ENCODE measurements at places on chromosomes 5 and 9. TPM values are rescaled to one million over a fixed set of nuclear protein-coding genes. Genes with fewer than 3 reads are reported as not detected.
A peak's percentile ranks its signal among the peaks of the same experiment; 100 is the strongest.

DNA sequence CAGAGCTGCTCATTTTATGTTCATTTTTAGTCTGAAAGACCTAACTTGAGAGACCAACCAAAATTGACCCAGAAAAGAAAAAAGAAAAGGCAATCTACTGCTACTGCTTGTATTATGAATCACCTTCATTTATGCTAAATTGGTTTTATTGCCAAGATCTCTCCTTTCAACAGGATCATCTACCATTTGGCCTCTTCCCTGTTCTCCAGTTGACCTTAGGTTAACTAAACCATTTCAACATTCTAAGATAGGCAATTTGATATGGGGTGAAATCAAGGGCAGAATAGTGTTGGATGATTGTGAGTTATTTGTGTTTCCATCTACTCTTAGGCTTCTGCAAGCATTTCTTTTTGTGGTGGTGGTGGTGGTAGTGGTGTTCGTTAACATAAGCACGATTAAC lies 48.3 kb upstream of the POU4F3 start:
- peaks cover 41% of the 10 kb centered on the region for H3K4me1 ChIP-seq
- H3K36me3 ChIP-seq = peaks cover 19% of the 10 kb centered on the region
- 0 out of 2 replicates have a peak overlapping the region, but pooled peaks have one; percentile 5 for H3K4me3 ChIP-seq
- H3K27me3 ChIP-seq = no peaks in the 10 kb centered on the region

DNA sequence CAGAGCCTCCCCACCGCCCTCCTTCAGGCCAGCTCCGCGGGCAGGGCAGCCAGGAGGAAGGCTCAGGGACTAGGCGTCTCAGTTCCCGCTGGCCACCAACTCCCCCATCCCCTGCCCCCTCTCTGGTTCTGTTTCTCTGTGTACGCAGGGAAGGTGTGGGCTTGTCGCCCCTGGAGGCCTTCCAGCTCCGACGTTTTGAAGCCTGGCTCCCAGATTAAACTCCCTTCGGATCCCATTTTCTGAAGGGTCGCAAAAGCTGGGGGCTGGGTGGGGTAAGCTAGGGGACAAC lies 346 bp downstream of the ATOX1 start:
- peak overlapping the region; percentile 93 for H3K4me3 ChIP-seq
- H3K4me1 ChIP-seq = peaks cover 22% of the 10 kb centered on the region
- H3K36me3 ChIP-seq = no peaks in the 10 kb centered on the region
- peak overlapping the region; percentile 38 for H3K27ac ChIP-seq
- DNase-seq = no peak
- no peaks in the 10 kb centered on the region for H3K27me3 ChIP-seq

- H3K4me1 ChIP-seq = no peaks in the 10 kb centered on the region
- no peaks in the 10 kb centered on the region for H3K27me3 ChIP-seq
- no peaks in the 10 kb centered on the region for H3K36me3 ChIP-seq
These were observed 83.8 kb upstream of the NMUR2 start for GRCh38 chr5:152488869-152489268.

GRCh38 chr9:23682891-23683431 lies 143.1 kb downstream of the ELAVL2 start:
- no peaks in the 10 kb centered on the region for H3K4me1 ChIP-seq
- H3K27ac ChIP-seq = no peak overlapping the region
- no peaks in the 10 kb centered on the region for H3K36me3 ChIP-seq
- no peak overlapping the region for H3K4me3 ChIP-seq
- DNase-seq = no peak

- H3K36me3 ChIP-seq = no peaks in the 10 kb centered on the region
- no peaks in the 10 kb centered on the region for H3K4me1 ChIP-seq
- H3K4me3 ChIP-seq = no peak overlapping the region
- no peak overlapping the region for H3K27ac ChIP-seq
- no peak for DNase-seq
- H3K27me3 ChIP-seq = no peaks in the 10 kb centered on the region
These were observed 51.4 kb upstream of the CKMT2 start for GRCh38 chr5:81181576-81182316.

GRCh38 chr5:132865668-132866341 lies 464 bp downstream of the GDF9 start:
- H3K36me3 ChIP-seq = peaks cover 15% of the 10 kb centered on the region
- H3K4me3 ChIP-seq = peak overlapping the region; percentile 98
- H3K4me1 ChIP-seq = peaks cover 17% of the 10 kb centered on the region
- DNase-seq = no peak
- H3K27ac ChIP-seq = peak overlapping the region; percentile 70

DNA sequence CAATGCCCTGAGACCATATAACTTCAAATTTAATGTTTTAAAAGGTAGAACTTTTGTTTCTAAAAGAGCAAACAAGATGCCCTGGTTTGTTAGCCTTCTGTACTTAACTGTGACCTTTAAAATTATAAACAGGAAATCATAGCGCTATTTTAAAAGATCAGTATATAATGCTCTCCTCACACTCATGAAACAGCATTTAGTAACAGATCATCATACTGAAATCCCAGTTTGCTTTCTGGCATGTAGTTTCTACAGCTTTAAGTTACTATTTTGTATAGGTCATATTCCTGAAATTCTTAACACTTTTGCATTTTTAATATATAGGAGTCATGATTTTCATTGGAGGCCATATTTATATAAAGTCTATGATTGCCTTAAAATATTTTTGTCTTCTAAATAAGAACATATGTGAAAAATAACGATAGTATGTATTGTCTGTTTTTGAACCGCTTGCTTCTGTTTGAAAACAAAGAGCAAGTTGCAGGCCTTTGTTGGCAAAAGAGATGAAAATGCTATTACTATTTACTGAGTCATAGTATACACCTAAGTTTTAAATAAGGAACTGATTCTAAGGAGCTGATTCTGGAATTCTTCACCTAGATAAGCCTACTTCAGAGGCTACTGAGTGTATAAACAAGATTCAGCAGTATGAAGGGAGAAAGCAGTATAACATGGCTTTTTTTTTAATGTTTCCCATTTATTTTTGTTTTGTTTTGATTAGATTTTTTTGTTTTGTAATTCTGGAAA lies 20.5 kb downstream of the SRFBP1 start:
- no peaks in the 10 kb centered on the region for H3K4me1 ChIP-seq
- H3K4me3 ChIP-seq = no peak overlapping the region
- H3K27ac ChIP-seq = no peak overlapping the region
- no peak for DNase-seq
- no peaks in the 10 kb centered on the region for H3K27me3 ChIP-seq

DNA sequence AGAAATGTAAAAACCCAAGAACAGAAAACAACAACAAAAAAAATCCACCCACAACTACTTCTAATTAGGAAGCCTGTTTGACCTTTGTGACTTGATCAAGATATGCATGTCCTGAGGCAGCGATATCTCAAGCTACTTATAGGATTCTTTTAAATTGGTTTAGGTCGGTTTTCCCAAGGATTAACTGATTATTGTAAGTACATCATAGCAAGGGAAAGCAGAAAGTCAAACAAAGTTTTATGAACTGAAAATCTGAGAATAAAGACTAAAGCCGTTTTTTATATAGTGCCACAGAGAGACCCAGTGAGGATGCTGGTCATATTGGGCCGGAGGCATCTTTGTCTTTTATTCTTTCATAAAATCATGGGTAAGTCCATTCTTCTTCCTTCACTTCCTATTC lies 72.0 kb downstream of the CD180 start:
- peaks cover 14% of the 10 kb centered on the region for H3K27me3 ChIP-seq
- H3K36me3 ChIP-seq = no peaks in the 10 kb centered on the region
- H3K4me3 ChIP-seq = no peak overlapping the region
- H3K4me1 ChIP-seq = no peaks in the 10 kb centered on the region
- no peak overlapping the region for H3K27ac ChIP-seq
- no peak for DNase-seq

- H3K27ac ChIP-seq = peak overlapping the region; percentile 40
- peak overlapping the region; percentile 55 for H3K4me3 ChIP-seq
- H3K27me3 ChIP-seq = no peaks in the 10 kb centered on the region
- no peaks in the 10 kb centered on the region for H3K36me3 ChIP-seq
These were observed 1.2 kb downstream of the VCAN start for GRCh38 chr5:83472508-83473345.

GRCh38 chr5:149969181-149969930 lies 8.8 kb downstream of the SLC26A2 start:
- DNase-seq = no peak
- no peak overlapping the region for H3K27ac ChIP-seq
- H3K36me3 ChIP-seq = no peaks in the 10 kb centered on the region

The CD74 gene
- total RNA-seq = 8.9 TPM

The AP3S1 gene
- 432 TPM for total RNA-seq

The PCDHGB4 gene
- total RNA-seq = not detected

The TNC gene
- 0.49 TPM for total RNA-seq

The OR1B1 gene
- not detected for total RNA-seq

The AOPEP gene
- 15.1 TPM for total RNA-seq

The CDK7 gene
- 67.0 TPM for total RNA-seq

The KLHL3 gene
- total RNA-seq = not detected

The NUTM2F gene
- not detected for total RNA-seq

The PTGR1 gene
- 53.9 TPM for total RNA-seq

The PHF24 gene
- 0.47 TPM for total RNA-seq
